Stimulated activated CD8-positive, alpha-beta memory T cell treated with anti-CD3 and anti-CD28 coated beads, Interleukin-4, amount 100 ng/mL, for 24 hours (primary cell): ENCODE measurements at places on chromosomes 4 and X.

DNA sequence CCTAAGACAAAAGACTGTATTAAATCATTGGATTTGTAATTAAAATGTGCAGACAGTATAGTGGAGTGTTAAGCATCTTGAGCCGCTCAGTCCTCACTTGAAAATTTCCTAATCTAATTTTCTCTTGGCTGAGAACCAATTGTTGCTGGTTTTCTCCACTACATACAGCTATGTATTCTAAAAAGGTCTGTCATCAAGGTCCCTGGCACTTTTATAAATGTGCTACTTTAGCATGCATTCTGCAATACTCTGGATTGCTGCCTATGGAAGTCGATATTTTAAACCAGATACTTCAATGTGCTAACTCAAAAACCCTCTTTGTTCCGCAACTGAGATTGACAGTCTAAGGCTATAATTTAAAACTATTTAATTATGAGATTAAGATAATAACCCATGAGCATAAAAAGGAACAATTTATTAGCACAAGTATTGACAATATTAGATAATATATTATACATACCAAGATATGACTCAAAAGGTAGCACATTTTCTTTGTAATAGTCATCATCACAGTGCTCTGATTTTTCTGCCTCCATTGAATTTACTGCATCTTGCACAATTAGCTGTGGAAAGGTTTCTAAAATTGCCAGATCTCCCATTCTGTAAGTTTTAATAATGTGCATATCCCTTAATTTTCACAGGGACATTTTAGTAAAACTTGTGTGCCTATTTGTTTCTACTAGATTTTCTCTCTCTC, 815.1 kb downstream of the ADGRL3 start:
- DNase-seq = no peak

- DNase-seq = no peak
Measured at GRCh38 chr4:173488656-173489055, 41.4 kb downstream of the HAND2 start.

DNA sequence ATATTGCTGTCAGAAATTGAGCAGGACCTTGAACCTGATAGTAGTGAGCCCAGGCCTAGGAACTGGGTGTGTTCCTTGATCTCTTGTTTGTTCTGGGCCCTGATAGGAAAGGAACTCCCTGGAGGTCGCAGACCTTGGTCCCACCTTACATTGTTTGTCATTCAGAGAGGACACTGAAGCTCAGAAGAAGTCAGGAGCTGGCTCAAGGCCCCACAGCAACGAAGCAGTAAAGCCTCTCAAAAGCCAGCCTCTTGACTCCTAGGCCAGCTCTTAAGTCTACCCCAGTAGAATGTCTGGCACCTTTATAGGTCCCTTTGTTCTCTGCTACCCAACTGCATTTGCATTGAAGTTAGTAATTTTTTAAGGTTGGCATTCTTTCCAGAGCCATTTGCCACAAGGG, 46.8 kb downstream of the MAMLD1 start:
- no peak for DNase-seq

DNA sequence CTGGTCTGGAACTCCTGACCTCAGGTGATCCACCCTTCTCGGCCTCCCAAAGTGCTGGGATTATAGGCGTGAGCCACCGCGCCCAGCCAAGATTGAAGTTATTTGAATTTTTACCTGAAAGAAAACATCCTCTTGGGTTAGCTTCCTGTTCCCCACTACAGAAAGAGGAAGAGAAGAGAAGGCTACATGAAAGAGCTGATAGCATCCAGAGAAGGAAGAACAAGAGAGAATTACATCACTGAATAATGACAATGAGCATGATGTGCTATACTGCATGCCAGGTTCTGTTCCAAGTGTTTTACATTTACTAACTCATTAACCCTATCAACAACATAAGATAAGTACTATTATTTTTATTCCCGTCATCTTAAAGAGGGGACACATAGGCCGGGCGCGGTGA, 11.5 kb upstream of the TBC1D1 start:
- DNase-seq = no peak

DNA sequence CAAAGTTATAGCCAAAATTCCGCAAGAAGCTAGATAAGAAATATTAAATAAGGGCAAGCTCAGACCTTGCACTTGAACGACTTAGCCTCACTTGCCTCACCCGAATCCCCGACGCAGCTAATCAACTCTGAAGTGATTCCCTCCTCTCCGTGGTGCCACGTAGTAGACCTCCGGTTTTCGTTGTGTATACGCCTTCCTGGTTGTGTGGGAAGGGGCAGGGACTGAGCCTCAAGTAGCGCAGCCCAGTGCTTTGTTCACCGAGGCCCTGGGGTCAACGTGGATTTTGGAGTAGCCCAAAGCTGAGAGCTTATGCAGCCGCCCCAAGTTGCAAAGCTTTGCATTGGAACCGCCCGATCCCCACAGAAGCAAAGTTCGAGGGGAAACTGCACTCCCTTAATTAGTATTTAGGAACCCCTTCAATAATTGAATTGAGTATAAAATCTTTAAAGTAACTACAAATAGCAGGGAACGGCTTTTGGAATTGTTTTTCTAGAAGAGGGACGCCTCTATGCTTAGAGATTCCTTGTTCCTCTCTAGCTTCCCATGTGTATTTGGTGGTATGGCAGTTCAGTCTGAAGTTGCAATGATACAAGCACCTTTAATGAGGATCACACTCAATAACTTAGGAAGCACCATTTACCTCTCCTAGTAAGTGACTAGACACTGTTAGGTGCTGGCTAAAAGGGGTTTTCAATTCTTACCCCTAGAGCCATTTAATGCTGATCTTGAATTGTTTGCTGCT, 55.7 kb downstream of the LINC00632 start:
- DNase-seq = no peak

DNA sequence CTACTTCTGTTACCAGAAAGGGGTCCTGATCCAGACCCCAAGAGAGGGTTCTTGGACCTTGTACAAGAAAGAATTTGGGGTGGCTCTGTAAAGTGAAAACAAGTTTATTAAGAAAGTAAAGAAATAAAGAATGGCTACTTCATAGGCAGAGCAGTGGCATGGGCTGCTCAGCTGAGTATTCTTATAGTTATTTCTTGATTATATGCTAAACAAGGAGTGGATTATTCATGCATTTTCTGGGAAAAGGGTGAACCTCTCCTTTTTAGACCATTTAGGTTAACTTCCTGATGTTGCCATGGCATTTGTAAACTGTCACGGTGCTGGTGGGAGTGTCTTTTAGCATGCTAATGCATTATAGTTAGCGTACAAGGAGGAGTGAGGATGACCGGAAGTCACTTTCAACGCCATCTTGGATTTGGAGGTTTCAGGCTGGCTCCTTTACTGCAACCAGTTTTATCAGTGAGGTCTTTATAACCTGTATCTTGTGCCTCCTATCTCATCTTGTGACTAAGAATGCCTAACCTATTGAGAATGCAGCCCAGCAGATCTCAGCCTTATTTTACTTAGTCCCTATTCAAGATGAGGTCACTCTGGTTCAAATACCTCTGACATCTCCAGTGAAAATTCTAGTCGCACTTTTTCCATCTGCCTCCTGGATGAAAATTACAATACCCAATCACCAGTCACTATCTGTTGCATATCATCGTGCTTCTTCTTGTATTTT, 15.5 kb upstream of the TDO2 start:
- no peak for DNase-seq

- no peak for DNase-seq
Measured at GRCh38 chrX:112631892-112632291, 47.8 kb downstream of the LHFPL1 start.

DNA sequence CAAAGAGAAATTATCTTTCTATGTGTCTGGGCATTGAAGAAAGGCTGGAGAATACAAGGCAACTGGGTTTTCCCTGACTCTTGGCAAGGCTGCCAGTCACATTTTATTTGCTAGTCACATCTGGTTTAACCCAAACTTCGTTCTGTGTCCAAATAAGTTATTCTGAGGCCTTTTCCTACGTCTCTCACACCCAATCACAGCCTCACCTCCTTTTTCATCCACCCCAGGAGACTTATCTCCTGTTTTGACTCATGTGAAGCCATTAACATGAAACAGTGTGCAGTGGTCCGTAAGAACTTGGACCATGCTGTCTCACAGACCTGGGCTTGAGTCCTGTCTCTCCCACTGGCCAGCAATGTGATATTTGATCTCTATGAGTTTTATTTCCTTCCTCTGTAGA, 59.3 kb downstream of the CNGA2 start:
- DNase-seq = no peak

DNA sequence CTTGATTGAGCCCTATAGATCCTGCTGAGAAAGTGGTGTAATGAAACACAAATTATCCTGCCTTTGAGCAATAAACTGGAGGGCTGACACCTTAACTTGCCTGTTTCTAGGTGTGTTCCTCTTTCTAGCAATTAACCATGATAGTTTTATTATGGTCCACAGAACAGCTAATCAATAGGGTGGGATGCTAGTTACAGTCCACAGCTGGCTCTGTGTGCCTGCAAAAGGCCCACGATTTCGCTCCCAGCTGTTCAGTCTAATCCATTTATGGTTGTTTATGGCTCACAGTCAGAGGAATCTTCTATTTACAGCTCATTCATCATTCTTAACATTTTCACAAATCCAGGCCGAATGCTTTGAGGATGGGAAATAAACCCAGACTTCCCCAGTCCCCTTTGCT, 674.9 kb downstream of the SMARCA1 start:
- DNase-seq = no peak

DNA sequence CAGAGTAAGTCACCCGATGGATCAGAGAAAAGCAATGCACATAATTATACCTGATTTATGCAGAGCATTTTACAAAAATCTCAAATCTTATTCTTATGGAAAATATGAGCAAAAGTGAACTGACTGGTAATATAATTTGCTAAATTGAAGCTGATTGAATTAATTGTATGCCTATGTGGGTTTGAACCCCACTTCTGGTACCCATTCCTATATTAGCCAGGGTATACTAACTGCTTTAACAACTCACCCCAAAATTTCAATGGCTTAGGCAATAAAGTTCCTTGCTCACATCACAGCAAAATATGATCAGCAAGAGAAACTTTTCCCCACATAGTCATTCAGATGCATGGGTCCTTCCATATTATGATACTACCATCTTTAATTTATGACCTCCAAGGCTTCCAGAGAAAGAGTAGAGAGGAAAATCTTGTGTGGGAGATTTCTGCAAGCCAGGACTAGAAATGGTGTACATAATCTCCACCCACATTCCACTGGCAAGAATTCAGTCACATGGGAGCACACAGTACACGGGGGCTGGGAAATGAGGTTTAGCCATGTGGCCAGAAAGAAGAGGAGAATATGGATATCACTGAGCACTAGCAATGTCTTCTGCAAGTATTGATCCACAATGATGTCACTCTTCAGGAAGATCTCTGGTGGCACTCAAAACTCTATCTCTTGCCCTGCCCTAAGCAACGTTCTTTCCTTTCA, 640.7 kb downstream of the BCOR start:
- DNase-seq = no peak

DNA sequence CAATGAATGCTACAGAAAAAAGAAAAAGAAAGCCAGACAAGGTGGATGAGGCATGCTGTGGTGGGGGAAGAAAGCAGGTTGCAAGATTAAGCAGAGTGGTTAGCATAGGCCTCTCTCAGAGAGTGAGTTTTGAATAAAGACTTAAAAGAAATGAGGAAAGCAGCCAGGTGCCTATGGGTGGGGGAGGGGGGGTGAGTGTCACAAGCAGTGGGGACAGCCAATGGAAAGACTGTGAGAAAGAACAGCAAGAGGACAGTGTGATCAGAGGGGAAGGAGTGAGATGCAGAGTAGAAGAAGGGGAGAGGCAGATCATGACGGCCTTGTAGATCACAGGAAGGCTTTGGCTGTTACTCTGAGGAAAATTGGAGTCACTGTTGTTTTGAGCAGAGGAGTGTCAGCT, 162.5 kb downstream of the SOX3 start:
- no peak for DNase-seq

- no peak for DNase-seq
Measured at GRCh38 chr4:30744957-30745640, 24.9 kb downstream of the PCDH7 start.

- no peak for DNase-seq
Measured at GRCh38 chr4:148238811-148239493, 203.3 kb downstream of the NR3C2 start.

- DNase-seq = peak; percentile 1
Measured at GRCh38 chrX:84729809-84730208, 227.6 kb upstream of the HDX start.

GRCh38 chr4:185424905-185425646, 688 bp downstream of the UFSP2 start:
- no peak for DNase-seq

- DNase-seq = no peak
Measured at GRCh38 chr4:56007154-56007553, 58.4 kb downstream of the CEP135 start.

DNA sequence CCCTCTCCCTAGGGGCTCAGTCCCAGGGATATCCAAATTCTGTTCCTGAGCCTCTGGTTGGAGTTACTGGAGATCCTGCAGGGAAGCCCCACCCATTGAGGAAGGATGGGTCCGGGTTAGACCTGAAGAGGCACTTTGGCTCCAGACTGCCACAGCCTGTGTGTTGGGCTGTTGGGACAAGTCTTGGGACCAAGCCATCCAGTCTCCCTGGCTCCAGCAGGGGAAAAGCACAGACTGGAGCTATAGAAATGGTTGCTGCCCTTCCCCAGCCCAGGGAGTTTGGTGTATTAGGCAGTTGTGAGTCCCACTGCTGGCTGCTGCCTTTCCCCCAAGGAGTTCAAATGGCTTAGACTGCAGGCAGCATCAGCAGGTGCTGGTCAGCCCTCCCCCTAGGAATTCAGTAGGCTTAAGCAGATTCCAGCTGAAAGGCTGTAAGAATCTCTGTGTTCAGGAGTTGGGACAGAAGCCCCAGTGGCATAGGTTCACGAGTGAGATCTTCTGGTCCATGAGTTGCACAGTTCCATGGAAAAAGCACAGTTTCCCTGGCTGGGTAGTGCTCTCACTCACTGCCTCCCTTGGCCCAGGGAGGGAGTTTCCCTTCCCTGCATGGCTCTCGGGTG, 344.0 kb upstream of the EPHA5 start:
- DNase-seq = no peak

GRCh38 chr4:170017252-170017651, 8.9 kb downstream of the MFAP3L start:
- DNase-seq = no peak

DNA sequence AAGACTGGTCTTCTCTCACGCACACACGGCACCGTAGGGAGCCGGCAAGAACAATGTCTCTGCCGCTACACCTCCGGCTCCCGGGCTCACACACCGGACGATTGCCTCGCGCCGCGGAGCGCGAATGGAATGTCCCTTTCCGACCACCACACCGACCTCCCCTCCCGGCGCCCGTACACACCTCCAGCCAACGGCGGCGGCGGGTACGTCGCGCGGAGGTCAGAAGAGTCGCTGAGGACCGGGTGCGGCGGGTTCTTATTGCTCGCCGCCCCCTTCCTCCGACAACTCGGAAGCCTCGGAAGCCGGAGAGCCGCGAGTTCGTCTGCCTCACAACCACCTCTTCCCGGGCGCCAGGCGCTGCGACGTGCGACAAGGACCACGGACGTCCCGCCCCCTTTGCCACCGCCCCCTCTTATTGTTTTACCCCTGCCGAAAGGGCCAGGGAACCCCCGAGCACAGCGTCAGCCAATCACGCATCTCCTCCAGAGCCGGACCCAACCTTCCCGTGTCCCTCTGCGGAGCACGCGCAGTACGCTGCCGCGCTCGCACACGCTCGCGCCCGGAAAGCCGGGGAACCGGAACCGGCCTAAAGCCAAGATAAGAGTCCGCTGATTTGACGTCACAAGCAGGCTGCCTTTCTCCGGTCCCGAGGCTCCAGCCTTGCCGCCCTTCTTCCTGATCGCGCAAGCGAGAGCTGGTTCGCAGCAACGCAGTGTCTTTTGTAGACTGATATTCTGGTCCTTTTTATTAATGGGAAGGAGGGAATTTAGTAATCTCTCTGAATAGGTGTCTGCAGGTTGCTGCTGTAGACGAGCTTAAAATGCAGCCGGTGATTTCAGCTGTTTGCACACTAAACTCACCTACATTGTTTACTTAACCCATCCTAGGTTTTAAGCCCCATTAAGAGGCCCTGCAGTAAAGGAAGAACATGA, at the start of gene G3BP2:
Gene G3BP2, minus strand, starts transcription at position 385 of the 932 bp plus-strand sequence. CDS start 11,386 bp downstream, outside the sequence.
- peak; percentile 96 for DNase-seq
